ENCODE measurements at places on chromosomes 13 and 19.

GRCh38 chr13:102286326-102286725 is 115.5 kb downstream of the FGF14 start:
- DNase-seq = peak; percentile 98

- DNase-seq = peak; percentile 16
Measured at GRCh38 chr13:40028446-40028845, 373.0 kb downstream of the COG6 start.

- DNase-seq = no peak
Measured at GRCh38 chr13:110162053-110162452, 144.9 kb downstream of the COL4A1 start.

DNA sequence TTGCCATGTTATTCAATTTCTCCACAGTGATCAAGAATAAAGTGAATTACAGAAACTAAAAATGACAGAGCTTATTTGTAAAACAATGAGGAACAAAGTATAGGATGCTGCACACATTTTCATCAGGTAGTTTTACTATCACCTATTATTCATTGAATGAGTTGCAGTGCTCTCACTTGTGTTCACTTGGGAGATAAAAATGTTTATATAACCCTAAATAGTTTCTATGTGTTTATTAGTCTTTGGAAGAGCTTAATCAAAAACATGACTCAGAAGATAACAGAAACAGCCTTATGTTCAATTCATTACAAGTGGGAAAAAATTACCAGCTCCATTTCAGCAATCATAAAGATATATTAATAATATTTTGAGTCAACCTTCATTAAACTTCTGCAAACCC is 796.2 kb downstream of the SLITRK1 start:
- no peak for DNase-seq

- no peak for DNase-seq
Measured at GRCh38 chr13:113766035-113766800, 7.2 kb downstream of the TMEM255B start.

DNA sequence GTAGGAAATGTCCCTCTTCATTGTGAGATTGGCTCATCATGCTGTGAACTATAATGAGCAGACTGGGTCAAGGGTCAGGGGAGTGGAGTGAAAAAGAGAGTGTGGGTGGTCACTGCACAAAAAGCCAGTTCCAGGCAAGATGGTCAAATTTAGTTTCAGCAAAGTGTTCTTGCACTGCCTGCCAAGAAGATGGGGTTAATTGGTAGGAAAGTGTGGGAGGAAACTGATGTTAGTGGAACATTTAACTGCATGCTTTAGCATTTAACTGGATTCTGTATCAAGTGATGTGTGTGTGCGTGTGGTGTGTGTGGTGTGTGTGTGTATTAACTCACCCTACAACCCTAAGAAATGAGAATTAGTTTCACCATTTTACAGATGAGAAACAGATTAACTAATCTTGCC is 131.6 kb downstream of the COG6 start:
- DNase-seq = peak; percentile 37

GRCh38 chr13:28251466-28251865 is 113.1 kb downstream of the PAN3 start:
- no peak for DNase-seq

DNA sequence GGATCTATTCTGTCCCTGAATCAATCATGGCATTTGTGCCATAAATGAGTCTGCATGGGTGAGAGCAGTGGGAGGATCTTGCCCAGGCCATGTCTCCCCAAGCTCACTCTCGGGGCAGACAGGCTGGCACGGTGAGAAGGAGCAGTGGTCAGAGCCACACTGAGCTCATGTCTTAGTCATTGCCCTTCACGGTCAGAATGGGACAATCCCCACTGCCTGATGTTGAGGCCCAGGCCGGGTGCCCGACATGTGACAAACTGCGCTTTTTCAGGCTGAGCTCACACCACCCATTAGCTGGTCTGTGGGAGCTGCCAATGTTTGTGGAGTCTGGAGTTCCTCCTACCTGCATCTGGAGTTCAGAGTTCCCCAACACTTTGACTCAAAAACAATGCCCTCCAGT is 481.9 kb downstream of the COG6 start:
- DNase-seq = no peak

GRCh38 chr13:73090116-73090822 is 31.5 kb downstream of the KLF5 start:
- peak; percentile 79 for DNase-seq

DNA sequence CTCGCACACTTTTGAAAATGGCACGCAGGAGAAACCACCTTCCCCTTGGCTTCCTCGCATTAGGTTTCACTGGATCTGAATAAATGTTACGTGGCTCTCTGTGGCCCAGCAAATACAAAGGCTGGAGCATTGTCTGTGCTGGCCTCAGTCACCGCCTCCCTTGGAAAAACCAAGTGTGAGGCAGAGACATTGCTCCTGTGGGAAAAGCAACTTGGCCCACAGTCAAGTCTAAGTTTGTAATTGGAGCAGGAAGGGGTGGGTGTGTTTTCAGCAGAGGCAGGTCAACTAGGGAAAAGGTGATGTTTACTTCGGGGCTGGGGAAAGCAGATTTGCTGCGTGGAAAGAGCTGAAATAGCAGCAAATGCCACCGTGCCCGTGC is 101.6 kb downstream of the IRS2 start:
- DNase-seq = peak; percentile 33

DNA sequence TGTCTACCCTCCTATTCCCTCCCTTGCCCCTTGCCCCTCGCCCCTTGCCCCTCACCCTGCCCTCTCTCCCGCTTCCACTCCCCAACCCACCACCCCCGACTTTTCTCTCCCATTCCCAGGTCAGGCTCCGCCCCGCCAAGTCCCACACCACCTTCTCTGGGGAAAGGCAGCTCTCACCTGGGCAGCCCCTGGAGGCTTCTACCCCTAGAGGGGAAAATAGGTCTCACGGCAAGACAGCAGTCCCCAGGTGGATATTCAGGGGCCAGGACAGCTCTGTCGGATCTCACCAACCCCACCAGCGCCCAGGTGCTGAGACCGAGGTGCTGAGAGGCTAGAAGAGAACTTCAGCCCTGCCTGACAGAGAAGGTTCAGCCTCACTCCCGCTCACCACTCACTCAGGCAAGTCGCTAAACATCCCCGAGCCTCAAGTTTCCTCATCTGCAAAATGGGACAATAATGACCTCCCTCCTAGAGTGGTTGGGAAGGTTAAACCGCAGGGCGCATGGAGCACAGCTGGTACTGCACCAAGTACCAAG is 1.4 kb upstream of the ERFL start:
- no peak for DNase-seq

- no peak for DNase-seq
Measured at GRCh38 chr13:99191900-99192399, 8.7 kb upstream of the UBAC2 start.

DNA sequence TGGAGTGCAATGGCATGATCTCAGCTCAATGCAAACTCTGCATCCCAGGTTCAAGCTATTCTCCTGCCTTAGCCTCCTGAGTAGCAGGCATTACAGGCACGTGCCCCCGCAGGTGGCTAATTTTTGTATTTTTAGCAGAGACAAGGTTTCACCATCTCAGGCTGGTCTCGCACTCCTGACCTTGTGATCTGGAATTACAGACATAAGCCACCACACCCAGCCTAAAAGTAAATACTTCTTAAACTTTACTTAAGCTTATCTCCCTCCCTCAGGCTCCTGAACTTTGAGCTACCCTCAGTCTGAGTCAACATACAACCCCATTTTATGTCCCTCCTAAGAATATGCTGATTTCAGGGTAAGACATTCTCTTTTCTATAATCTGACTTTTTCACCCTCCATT is 66.1 kb downstream of the ZNF486 start:
- no peak for DNase-seq

DNA sequence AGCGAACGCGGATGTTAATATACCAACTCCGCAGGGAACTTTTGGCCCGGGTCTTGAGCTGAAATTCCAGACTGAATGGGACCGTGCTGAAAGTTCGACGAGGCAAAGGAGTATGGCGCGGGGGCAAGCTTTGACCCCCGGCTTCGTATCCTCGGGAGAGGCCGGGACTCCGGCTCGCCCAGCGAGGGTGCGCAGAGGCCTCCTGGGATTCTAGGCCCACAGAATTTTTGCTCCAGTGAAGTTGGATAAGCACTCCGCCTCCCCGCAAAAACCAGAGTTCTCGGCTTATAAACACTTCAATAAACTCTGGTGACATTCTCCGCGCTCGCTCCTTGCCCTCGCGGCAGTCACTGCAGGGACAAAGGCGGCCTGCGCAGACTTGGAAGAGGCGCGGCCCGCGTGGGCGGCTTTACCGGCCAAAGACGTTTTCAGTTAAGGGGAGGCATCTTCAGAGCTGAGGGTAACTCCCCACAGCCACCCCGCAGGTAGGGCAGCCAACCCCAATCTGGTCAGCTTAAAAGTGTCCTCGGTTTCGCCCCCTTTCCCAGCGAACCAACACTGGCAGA is 112.6 kb downstream of the KCNRG start:
- DNase-seq = no peak

DNA sequence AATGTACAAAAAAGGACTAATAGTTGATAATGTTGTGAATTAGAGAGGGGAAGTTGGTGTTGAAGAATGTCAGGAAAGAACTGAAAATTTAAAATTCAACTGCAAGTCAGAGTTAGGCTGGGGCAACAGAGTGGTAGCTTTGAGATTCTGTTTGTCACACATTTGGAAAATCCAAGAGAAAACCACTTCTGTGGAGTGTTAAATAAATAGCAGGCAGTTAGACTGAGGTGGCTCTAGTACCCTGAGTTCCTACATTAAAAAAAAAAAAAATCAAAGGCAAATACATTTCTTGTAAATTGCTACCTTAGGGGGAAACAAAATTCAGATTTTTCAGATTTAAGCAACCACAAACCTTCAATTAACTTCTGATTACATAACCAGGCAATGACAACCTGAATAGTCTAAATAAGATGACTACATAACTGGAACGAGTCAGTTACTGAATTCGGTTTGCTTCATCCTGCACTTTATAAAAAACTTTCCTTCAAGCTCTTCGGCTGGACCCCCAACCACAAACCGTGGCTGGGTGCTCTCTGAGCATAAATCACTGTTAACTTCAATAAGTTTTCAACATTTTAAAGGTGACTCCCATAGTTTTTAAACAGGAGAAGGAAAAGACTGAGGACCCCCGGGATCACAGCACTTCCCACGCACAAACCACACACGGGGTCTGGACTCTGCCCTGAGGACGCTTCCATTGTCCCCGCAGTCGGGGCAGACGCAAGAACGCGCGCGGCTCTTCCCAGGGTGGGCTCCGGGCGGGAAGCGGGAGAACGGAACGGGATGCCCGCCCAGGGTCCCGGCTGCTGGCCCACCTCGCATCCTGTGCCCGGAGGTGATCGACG is 725 bp downstream of the ZNF682 start:
- DNase-seq = peak; percentile 6

DNA sequence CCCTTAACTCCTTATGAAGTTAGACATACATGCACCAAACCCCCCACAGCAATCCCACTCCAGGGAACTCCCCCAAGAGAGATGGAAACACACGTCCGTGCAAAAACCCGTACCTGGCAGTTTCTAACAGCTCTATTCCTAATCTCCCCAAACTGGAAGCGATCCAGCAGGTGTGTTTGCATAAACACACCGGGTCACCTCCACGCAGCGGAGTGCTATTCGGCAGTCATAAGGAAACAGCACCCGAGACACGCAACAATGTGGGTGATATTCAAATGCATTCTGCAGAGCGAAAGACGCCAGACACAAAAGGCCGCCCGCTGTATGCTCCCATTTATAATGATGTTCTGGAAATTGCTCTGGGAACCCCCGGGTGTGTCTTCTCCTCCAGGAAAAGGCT is 6.8 kb upstream of the ZNRF4 start:
- no peak for DNase-seq

GRCh38 chr13:41306271-41307145 is 4.6 kb upstream of the NAA16 start:
- DNase-seq = no peak

DNA sequence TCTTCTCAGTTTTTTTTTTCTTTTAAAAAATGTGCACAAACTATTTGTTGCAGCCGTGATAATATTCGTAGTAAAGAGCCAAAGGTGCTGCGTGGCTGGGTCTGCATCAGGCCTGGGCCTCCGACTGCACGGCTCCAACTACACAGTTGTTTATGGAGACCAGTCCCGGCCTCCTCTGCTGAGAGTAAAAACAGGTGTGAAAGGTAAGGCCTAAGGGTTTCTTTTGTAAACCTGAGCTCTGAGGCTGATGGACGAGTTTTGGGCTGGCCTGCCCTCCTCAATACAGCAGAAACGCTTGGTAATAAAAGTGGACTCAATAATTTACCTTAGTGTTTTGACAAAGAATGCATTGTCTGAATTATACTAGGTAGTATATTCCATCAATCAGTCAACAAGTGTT is 3.9 kb downstream of the MBNL2 start:
- no peak for DNase-seq

- DNase-seq = peak; percentile 95
Measured at GRCh38 chr13:74134221-74134776, at the start of gene KLF12. Gene KLF12 (minus strand): TSS chr13:74134404.

GRCh38 chr19:18172331-18173053 is 1.1 kb upstream of the IFI30 start:
- DNase-seq = no peak

GRCh38 chr13:99869830-99870229 is 101.7 kb downstream of the ZIC5 start:
- no peak for DNase-seq

DNA sequence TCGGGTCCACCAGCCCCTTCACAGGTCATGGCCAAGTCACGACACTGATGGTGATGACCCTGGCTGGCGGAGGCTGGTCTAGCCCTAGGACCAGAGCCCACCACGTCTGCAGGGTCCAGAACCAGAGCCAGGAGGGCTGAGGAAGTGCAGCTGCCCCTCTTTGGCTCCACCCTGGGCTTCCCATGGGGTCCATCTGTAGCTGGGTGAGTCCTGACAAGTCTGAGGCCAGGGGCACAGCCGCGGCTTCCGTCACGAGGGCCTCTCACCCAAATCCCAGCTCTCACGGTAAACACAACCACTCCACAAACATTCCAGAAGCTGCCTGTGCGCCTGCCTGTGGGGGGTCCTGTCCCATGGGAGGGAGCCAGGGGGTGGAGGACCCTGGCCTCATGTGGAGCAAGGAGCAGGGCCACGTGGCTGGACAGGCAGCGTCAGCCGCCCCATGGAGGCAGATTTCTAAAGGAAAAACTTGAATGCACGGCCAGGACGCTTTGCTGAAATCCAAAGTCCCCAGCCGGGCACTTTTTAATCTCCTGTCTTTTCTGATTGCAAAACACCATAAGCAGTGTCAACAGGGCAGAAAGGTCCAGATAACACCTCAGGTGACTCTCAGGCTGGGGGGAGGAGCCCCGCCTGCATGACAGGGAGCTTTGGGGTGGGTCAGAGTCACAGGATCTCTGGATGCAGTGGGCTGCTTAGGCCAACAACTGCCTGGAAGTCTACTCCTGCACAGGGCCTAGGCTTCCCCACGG is 29.9 kb downstream of the CEBPG start:
- DNase-seq = no peak

GRCh38 chr19:54416695-54417491 is 1.6 kb downstream of the TTYH1 start:
- no peak for DNase-seq

- DNase-seq = peak; percentile 92
Measured at GRCh38 chr13:23679220-23679619, 109.0 kb downstream of the TNFRSF19 start.
